ENCODE measurements at places on chromosomes 5 and 9.

DNA sequence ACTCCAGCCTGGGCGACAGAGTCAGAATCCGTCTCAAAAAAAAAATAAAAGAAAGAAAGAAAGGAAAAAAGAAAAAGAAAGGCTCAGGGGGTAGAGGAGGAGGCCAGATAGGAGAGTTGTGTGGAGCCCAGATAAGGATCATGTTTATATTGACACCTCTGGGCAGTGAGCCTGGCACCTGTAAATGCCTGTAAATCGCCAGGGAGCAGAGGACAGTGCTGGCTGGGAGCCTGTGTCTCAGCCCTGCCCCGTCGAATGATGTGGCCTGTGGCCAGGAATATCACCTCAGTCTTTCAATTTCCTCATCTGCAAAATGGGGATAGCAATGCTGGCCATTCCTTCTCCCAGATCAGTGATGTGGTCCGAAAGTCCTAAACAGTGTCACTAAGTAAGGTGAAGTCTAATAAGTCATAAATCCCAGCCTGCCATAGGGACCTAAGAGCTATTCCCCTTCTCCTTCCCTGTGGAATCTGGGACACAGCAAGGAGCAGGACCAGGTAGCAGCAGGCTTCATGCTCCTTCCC is 10.3 kb upstream of the ABO start:
- no peak for DNase-seq

- no peak for DNase-seq
Observed at GRCh38 chr5:124741711-124742496, 4.5 kb downstream of the ZNF608 start.

DNA sequence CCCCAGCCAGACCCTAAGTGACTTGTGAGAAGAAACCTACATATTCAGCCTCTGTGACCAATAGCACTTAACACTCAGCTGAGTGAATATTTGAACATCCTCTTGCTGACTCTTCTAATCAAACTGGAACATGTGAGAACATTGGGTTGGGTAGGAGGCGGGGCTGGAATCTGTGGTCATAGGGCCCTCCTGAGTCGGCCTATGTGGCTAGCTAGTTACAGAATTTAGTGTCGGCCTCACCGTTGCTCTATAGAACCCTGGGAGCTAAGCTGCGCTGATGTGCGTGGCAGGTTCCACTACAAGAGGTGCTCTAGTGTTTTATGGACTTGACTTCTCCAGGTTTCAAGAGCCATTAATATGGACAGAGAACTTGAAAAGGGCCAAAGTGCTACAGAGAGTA is 138.8 kb downstream of the DROSHA start:
- DNase-seq: no peak

- DNase-seq: no peak
Observed at GRCh38 chr9:109745335-109746283, 34.4 kb upstream of the PALM2AKAP2 start.

DNA sequence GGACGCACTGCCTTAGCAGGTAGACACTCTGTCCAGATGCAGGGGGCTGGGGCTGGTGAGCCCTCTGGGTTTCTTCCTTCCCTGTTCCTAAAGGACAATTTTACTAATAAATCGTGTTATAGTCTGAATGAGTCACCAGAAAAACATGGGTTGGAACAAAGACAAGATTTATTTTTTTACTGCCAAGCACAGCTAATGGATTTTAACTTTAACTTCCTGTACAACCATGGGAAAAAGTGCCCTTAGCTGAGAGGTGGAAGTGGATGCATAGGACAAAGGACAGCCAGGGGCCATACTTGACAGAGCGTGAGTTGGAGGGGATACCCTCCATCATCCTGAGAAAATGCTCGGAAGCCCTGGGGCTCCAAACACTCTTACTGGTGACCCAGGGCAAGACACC is 300.7 kb downstream of the MSX2 start:
- no peak for DNase-seq

DNA sequence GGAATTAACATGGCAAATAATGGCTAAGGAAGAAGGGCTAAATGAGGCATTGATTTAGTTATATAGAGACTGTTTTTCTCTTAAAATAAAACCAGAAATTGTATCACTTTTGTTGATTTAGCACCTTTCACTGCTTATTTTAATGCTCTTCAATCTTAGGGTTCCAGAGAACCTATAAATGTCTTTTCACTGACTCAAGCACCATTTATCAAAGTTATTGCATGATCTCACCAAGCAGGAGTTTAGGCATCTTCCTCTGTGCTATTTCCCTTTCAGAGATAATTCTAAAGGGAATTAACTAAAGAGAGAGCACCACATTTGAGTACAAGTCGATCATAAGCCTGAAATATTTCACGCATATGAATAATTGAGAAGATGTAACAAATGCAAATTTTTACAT is 357.1 kb downstream of the CDH18 start:
- no peak for DNase-seq

DNA sequence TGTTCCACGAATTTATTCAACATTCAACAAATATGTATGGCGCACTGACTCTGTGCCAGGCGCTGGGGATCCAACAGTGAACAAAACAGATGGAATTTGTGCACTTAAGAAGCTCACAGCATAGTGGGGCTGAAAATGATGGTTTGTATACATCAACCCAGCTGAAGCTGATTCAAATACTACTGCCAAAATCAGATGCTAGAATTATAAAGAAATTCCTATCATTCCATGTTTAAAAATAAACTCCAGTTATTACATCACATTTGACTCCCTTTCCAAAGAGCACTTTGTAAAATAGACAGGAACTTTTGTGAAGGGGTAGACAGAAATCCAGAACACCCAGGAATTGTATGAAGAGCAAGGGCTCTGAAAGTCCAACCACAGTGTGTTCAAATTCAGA is 54.1 kb downstream of the ZNF608 start:
- no peak for DNase-seq

- no peak for DNase-seq
Observed at GRCh38 chr9:34963552-34963951, 5.5 kb downstream of the PHF24 start.

- no peak for DNase-seq
Observed at GRCh38 chr9:135526730-135527571, 5.7 kb downstream of the LCN1 start.

DNA sequence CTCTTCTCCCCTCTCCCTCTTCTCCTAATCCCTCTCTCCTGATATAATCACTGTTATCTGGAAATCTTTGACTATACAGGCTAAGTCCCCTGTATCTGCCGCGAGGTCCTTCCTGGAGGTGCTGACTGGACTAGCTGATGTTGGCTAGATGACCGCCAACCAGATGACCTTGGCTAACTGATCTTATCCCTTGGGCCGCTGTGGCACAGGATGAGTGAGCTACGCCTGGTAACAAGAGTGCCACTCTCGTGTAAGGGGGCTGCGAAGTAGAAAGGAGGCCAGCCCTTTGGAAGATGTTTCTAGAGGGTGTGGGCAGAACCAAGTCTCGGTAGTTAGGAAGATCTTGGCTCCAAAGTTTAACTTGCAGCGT is 345 bp upstream of the PRRC1 start:
- no peak for DNase-seq

DNA sequence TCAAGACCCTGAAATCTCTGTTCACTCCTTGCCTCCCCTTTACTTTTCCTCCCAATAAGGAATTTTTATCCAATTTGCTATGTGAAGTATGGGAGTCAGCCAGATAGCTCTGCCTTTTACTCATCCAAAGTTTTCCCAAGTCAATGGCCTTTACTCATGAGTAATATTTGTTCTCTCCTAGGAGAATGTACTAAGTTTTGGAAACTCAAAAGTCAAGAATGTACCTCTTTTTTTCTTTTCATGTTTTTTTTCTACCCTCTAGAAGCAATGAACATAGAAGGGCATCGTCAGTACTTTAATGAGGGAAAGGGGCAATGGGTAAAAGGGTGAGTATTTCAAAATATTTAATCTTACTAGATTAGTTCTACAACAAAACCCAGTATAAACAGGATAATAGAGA is 140.2 kb upstream of the SGCD start:
- DNase-seq: no peak

GRCh38 chr5:170426786-170427185 is 37.6 kb upstream of the KCNMB1 start:
- DNase-seq: no peak

GRCh38 chr9:120431268-120431667 is 148.7 kb downstream of the CDK5RAP2 start:
- DNase-seq: no peak

DNA sequence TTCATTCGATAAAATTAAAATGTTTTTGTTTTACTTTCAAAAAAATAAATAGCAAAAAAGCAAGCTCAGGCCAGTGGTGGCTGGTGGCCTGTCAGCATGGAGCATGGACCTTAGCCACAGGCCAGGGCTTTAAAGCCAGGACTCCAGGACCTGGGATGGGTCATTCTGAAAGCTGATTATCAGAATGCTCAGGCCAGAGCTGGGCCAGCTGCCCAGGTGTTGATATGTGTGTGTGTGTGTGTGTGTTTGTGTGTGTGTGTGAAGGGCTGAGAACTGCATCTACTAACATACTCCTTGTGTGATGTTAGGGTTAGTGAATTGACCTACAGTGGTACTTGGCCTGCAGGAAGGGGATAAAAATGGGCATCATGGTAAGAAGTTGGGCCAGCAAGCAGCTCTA is 21.5 kb downstream of the PALM2AKAP2 start:
- no peak for DNase-seq

- no peak for DNase-seq
Observed at GRCh38 chr5:158126442-158127405, 267.8 kb upstream of the CLINT1 start.

DNA sequence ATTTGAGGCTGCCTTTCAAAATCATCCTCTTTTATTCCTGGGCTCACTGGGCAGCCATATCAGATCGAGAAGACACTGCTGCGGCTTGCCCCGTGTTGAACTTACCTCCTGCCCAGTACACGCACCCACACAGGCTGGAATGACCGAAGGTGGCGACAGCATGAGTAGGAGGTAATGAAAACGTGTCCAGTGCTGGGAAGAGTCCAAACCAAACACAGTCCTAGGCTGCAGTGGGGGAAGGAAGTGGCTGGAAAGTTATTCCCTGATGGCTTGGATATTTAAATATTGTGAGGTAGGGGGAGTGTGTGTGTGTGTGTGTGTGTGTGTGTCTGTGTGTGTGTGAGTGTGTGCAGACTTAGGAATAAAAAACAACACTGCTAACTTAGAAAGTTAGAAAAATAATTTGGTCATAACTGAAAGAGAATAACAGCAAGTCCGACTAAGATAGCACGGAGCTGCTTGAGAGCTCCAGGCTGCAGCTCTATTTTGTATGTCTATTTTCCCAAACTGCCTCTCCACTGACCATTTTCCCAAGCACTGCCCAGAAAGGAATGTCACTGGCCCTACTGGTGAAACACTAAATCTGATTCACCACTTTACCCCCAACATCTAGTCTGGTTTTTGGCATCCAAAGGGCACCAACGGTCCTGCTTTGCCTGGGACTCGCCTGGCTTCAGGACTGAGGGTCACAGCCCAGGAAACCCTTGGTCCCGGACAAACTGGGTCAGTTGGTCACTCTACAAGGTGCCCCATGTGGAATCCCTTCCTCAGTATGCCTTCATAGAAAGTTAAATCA is 41.2 kb downstream of the ANKH start:
- no peak for DNase-seq

GRCh38 chr5:97085459-97086181 is 56.8 kb downstream of the LIX1 start:
- no peak for DNase-seq

DNA sequence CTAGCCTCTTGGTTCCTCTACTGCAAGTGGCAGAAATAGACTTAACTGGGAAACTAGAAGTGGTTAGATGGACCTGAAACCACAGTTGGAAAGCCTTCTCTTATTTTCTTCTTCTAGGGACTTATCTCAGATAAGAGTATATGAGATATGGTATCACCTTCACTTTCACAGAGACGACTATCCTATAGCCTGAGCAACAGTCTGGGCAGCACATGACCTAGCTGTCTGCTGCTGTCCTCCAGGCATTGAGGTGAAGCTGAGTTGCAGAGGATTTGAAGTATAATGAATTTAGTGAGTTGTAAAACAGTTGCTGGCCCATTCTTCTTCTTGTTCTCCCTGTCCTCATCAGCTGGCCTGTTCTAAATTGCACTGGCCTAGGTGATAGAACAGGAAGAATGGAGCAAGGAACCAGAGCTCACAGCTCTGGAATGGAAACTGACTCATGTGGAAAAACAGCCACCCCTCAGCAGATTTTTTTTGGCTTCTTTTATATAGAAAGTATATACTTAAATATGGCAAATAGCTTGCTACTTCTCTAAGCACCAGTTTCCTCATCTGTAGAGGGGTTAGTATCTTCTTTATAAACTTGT is 27.8 kb downstream of the RECK start:
- DNase-seq: no peak

DNA sequence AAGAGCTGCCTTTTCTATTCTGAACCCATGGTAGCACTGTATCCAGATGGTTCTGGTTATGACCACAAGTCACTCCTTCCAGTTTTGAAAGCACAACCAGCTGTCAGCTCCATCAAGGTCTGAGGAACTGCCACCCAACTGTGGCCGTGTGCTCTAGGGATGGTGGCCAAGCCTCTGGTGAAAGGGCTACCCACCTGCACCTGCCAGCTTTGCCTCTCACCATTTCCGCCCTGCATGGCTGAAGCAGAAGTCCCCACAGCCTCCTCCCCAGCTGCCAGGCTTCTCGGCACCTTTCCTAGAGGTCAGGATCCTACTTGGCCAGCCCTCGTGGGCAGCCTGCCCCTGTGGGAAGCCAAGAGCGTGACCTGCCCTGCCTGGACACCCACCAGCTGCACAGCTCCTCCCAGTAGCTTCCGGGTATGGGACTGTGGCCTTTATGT is 16.8 kb downstream of the SEMA5A start:
- no peak for DNase-seq

Data from stimulated activated CD4-positive, alpha-beta T cell treated with anti-CD3 and anti-CD28 coated beads, Interleukin-4, amount 100 ng/mL, for 48 hours (primary cell).